ENCODE measurements at places on chromosomes 13 and 19. TPM values are rescaled to one million over a fixed set of nuclear protein-coding genes. Genes with fewer than 3 reads are reported as not detected.

- no peak for DNase-seq
- no peaks in the 10 kb centered on the region for H3K36me3 ChIP-seq
- H3K27me3 ChIP-seq = no peaks in the 10 kb centered on the region
- H3K4me3 ChIP-seq = no peak overlapping the region
- H3K27ac ChIP-seq = no peak overlapping the region
Measured at GRCh38 chr19:15866636-15867035, 31.2 kb downstream of the CYP4F2 start.

DNA sequence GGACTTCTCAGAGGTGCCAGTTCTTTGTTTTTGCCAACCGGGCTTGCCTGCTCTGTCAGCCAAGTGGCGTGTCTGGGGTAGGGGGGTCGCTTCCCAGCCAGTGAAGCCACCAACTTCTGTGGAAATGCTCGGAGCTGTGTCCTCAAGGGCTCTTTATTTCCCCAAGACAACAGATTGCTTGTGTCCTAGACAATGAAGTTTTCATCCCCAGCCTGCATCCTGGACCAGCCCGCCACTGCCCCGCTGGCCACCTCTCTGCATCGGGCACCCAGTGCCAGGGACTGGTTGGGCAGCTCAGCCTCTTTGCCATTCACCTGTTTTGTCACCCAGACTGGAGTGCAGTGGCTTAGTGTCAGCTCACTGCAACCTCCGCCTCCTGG, 3.7 kb downstream of the RAB11B start:
- no peak overlapping the region for H3K4me3 ChIP-seq
- no peak overlapping the region for H3K27ac ChIP-seq
- no peaks in the 10 kb centered on the region for H3K27me3 ChIP-seq
- peaks cover 8% of the 10 kb centered on the region for H3K4me1 ChIP-seq
- no peak for DNase-seq

- DNase-seq = no peak
- H3K27ac ChIP-seq = no peak overlapping the region
- no peaks in the 10 kb centered on the region for H3K36me3 ChIP-seq
- no peak overlapping the region for H3K4me3 ChIP-seq
- H3K27me3 ChIP-seq = no peaks in the 10 kb centered on the region
Measured at GRCh38 chr13:47039106-47039505, 142.3 kb upstream of the HTR2A start.

GRCh38 chr13:89205856-89206520, 1534.8 kb downstream of the SLITRK5 start:
- no peak overlapping the region for H3K4me3 ChIP-seq
- no peak overlapping the region for H3K27ac ChIP-seq
- no peaks in the 10 kb centered on the region for H3K36me3 ChIP-seq
- no peaks in the 10 kb centered on the region for H3K27me3 ChIP-seq

GRCh38 chr13:40376867-40377535, 289.4 kb downstream of the FOXO1 start:
- no peaks in the 10 kb centered on the region for H3K27me3 ChIP-seq
- no peak overlapping the region for H3K27ac ChIP-seq
- H3K4me1 ChIP-seq = peaks cover 8% of the 10 kb centered on the region
- DNase-seq = no peak

GRCh38 chr13:32025730-32026129, 5.8 kb upstream of the FRY start:
- DNase-seq = no peak
- peaks cover 6% of the 10 kb centered on the region for H3K4me1 ChIP-seq
- no peaks in the 10 kb centered on the region for H3K36me3 ChIP-seq
- H3K27me3 ChIP-seq = no peaks in the 10 kb centered on the region
- H3K27ac ChIP-seq = no peak overlapping the region
- H3K4me3 ChIP-seq = no peak overlapping the region

GRCh38 chr13:76894401-76895110, 8.4 kb upstream of the KCTD12 start:
- H3K4me1 ChIP-seq = no peaks in the 10 kb centered on the region
- no peak overlapping the region for H3K4me3 ChIP-seq
- no peak for DNase-seq

DNA sequence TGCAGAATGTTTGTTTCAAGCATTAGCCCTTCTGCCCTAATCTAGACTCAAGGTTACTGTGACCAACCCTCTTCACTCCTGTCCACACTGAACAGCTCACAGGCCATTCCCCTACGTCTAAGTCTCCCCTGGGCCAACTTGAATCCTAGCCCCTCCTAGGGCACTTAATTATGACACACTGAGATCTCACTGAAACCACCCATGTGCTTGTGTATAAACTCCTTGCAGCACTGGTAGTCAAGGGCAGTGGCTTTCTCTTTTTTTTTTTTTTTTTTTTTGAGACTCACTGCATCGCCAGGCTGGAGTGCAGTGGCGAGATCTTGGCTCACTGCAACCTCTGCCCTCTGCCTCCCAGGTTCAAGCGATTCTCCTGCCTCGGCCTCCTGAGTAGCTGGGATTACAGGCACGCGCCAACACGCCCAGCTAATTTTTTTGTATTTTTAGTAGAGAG, 1.9 kb upstream of the AKT2 start:
- H3K27me3 ChIP-seq = no peaks in the 10 kb centered on the region
- H3K36me3 ChIP-seq = no peaks in the 10 kb centered on the region
- DNase-seq = no peak
- H3K27ac ChIP-seq = peak overlapping the region; percentile 85
- no peak overlapping the region for H3K4me3 ChIP-seq

- no peak for DNase-seq
- H3K4me1 ChIP-seq = peaks cover 42% of the 10 kb centered on the region
- no peaks in the 10 kb centered on the region for H3K27me3 ChIP-seq
- H3K4me3 ChIP-seq = no peak overlapping the region
Measured at GRCh38 chr13:40653527-40654318, 12.7 kb downstream of the FOXO1 start.

GRCh38 chr13:74210693-74211393, 76.6 kb upstream of the KLF12 start:
- no peak overlapping the region for H3K27ac ChIP-seq
- H3K4me1 ChIP-seq = no peaks in the 10 kb centered on the region
- no peak overlapping the region for H3K4me3 ChIP-seq
- no peaks in the 10 kb centered on the region for H3K36me3 ChIP-seq
- DNase-seq = no peak

- H3K4me1 ChIP-seq = no peaks in the 10 kb centered on the region
- no peaks in the 10 kb centered on the region for H3K36me3 ChIP-seq
- peak; percentile 19 for DNase-seq
- no peak overlapping the region for H3K4me3 ChIP-seq
- no peaks in the 10 kb centered on the region for H3K27me3 ChIP-seq
Measured at GRCh38 chr13:46831588-46832194, 34.7 kb upstream of the ESD start.

DNA sequence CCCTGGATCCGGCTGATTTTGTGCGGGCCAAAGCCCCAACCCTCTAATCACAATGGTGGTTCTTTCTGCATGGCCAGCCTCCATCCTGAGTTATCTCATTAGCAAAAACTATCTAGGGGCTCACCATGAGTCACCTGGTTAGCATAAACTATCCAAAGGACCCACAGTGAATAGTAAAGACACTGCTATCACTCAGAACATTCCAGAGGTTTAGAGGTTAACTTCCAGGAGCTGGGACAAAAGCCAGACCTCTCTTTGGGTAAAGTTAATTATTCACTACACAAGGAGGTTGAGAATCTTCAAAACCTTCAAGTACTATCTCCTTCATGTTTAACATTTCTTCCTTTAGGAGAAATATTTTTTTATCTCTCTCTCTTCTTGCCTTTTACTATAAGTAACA, 18.8 kb upstream of the PPP5C start:
- H3K4me1 ChIP-seq = no peaks in the 10 kb centered on the region
- no peaks in the 10 kb centered on the region for H3K36me3 ChIP-seq
- no peak for DNase-seq
- H3K4me3 ChIP-seq = no peak overlapping the region

GRCh38 chr13:51035469-51035868, 75.6 kb downstream of the C13orf42 start:
- H3K27ac ChIP-seq = no peak overlapping the region
- H3K4me1 ChIP-seq = no peaks in the 10 kb centered on the region
- H3K36me3 ChIP-seq = no peaks in the 10 kb centered on the region
- DNase-seq = no peak
- no peak overlapping the region for H3K4me3 ChIP-seq
- H3K27me3 ChIP-seq = no peaks in the 10 kb centered on the region

DNA sequence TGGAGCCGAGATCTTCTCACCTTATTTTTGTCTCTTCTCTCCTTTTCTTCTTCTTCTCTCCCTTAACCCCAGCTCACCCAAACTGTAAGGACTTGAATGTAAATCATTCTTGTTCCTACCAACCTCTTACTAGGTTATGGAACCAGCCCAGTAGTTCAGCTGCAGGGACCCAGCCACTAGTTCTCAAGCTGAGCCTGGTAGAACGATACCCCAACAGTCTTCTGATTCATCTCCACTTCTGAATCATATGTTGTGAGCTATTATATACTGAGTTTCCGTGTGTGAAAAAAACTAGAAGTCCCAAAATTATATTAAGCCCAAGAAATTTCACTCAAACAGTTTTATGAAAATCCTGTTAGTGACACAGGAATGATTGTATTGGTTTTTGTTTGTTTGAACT, 67.7 kb downstream of the DCT start:
- no peak overlapping the region for H3K4me3 ChIP-seq
- no peaks in the 10 kb centered on the region for H3K36me3 ChIP-seq
- H3K4me1 ChIP-seq = no peaks in the 10 kb centered on the region
- H3K27me3 ChIP-seq = no peaks in the 10 kb centered on the region
- H3K27ac ChIP-seq = no peak overlapping the region

DNA sequence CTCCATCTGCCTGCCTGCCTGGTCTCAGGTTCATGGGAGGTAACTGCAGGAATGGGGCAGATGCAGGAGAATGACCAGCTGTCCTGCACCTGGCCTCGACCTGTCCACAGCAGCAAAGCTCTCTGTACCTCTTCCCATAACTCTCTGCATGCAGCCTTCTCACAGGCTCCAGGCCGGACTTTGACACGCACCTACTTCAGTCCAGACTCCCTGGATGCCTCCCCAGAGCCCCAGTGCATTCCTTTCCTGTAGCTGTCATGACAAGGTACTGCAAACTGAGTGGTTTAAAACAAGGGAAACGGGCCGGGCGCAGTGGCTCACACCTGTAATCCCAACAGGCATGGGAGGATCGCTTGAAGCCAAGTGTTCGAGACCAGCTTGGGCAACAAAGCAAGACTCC, 3.3 kb downstream of the NANOS2 start:
- no peaks in the 10 kb centered on the region for H3K27me3 ChIP-seq
- H3K4me3 ChIP-seq = no peak overlapping the region
- no peak overlapping the region for H3K27ac ChIP-seq
- H3K4me1 ChIP-seq = no peaks in the 10 kb centered on the region
- no peak for DNase-seq

RXFP2 gene
- not detected for total RNA-seq

TLE5 gene
- 658 TPM for total RNA-seq

SUCLA2 gene
- 30.8 TPM for total RNA-seq

LYPD4 gene
- total RNA-seq = not detected

FFAR2 gene
- 2.2 TPM for total RNA-seq

BRSK1 gene
- total RNA-seq = 6.3 TPM

ZNF829 gene
- total RNA-seq = 5.0 TPM

NXNL1 gene
- not detected for total RNA-seq

ADGRE3 gene
- 4.9 TPM for total RNA-seq

Data from naive thymus-derived CD4-positive, alpha-beta T cell (primary cell).